ENCODE measurements at places on chromosomes 11 and 22.

DNA sequence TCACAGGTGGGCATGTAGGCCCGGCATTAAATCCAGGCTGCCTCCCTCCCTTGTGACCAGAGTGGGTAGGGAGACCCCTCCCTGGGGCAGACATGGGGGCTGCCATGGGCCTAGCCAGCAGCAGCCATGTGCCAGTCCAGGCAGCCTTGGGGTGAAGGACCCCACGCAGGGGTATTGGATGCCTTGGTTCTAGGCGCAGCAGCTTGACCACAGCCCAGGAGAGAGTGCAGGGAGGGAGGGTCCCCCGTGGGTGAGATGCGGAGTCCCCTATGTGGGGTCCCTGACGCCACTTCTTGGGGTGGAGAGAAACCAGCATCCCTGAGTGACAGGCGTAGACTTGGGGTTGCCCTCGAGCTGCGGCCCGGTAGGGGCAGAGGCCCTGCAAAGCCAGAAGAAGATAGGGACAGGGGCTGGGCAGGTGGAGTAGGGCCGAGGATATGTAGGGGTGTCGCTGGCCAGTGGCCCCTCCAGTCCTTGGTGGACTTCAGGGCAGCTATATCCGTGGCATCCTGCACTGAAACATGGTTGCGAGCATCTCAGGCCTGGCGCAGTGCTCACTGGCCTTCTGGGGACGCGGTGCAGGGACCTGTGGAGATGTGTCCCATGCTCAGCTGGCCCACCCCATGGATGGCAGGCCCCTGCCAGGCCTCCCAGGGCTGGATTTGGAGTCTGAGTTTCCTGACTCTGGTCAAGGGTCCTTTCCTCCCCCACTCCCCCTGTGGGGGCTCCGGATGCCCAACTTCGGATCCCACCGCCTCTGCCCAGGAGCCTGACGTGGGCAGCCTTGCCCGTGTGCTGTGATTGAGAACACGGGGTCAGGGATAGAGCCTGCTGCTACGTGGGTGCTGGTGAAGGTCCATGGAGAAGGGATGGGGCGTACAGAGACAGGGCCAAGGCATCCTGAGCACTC is 1179.8 kb downstream of the BRD1 start:
- DNase-seq, result no peak

DNA sequence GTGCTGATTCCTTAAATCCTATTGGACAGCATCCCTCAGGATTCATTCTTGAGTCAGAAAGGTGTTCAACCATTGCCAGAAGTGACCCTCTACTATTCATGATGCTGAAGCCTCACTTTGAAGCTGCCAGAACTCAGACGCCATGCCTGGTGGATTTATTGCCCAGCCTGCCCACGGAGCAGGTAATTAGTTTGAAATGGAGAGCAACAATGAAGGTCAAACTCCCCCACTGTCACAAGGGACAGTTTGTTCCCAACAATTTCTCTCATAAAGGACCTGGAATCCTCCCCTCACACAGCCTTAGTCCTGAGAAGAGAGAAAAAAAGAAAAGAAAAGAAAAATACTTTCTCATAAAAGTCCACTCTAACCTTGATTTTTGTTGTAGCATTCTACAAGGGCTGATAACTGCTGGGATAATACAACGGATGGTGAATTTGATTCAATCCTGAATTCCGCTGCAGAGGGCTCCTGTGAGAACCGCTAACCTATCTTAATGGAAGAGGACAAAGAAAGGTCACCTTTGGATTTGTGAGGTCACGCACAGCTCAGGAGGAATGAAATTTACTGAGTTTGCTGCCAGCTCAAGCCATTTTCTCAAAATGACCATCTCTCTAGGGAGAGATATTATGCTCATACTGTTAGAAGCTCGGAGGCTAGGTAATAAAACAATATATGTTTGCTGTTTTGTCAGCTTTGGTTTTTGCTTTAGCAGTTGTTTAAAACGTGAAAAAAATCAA is 161.6 kb upstream of the SYN3 start:
- DNase-seq, result no peak

DNA sequence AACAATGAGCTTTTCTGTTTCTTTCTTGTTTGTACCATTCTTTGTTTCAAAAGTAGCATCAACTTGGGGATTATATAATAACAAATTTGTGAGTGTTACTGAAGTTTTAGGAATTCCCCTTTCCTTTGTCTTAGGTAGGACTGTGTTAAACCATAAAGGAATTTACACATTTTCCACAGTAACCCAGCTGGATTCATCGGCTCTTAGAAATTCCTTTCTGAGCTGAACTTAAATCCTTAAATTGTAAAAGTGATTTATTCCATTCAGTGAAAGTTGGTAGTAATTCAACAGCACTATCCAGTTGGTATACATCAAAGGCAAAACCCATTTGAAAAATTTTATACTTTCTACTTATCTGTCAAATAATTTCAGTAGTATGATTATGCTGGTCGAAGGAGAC is 11.8 kb downstream of the EMSY start:
- DNase-seq, result no peak

GRCh38 chr11:130070109-130070845 is 583 bp downstream of the APLP2 start:
- peak; percentile 69 for DNase-seq

DNA sequence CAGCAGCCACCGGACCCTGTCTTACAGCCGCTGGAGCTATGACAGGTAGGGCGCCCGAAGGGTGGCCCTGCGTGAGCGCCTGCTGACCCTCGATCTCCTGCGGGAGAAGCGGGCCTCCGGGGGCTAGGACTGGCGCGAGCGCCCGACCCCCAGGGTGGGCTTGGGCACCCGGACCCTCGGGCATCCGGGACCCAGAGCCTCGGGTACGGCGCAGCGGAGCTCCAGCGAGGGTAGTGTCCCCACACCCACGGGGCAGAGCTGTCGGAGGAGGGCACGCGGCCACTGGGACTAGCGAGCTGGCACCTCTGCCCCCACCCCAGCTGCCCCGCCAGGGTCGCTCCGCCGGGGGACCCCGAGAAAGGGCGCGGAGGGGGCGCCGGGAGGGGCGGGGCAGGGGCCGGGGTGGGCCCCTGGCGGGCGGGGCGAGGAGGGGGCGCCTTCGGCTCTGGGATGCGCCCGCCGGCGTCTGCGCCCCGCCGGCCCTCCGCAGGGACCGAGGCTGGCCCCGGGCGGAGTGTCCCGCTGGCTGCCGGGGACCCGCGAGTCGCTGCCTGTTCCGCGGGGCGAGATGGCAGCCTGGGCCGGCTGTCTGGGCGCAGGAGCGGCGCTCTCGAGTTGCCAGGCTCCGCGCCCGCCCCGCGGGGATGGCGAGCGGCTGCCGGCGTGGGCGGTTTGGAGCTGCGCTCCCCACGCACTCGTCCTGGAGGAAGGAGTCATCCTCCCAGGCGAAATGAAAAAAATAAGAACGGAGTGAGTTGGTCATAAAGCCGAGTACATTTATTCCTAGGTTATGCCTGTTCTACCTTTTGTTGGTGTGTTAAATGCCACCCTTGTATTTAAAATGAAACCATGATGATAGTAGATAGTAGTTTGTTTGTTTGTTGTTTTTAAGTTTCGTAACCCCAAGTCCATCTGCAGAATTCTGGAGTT is 32.4 kb downstream of the EIF3F start:
- DNase-seq, result peak; percentile 57

DNA sequence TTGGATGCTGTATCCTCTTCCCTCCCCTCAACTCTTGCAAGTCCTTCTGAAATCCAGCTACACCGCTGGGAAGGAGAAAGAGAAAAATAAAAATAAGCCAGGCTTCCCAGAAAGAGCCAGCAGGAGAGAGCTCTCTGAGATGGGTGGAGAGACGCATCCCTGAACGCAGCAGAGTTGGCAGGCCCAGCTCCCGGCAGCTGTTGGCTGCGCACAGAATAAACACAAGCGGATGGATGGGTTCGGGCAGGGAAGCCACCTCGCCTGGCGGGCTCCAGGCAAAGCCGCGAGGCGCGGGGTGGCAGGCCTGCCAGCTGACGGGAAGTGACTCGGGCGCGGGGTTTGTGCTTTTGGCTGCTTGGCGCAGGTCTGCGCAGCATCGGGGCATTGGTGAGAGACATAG is 537.7 kb downstream of the MIAT start:
- no peak for DNase-seq

- peak; percentile 7 for DNase-seq
Measured at GRCh38 chr11:96388891-96389719, 607 bp downstream of the CCDC82 start.

DNA sequence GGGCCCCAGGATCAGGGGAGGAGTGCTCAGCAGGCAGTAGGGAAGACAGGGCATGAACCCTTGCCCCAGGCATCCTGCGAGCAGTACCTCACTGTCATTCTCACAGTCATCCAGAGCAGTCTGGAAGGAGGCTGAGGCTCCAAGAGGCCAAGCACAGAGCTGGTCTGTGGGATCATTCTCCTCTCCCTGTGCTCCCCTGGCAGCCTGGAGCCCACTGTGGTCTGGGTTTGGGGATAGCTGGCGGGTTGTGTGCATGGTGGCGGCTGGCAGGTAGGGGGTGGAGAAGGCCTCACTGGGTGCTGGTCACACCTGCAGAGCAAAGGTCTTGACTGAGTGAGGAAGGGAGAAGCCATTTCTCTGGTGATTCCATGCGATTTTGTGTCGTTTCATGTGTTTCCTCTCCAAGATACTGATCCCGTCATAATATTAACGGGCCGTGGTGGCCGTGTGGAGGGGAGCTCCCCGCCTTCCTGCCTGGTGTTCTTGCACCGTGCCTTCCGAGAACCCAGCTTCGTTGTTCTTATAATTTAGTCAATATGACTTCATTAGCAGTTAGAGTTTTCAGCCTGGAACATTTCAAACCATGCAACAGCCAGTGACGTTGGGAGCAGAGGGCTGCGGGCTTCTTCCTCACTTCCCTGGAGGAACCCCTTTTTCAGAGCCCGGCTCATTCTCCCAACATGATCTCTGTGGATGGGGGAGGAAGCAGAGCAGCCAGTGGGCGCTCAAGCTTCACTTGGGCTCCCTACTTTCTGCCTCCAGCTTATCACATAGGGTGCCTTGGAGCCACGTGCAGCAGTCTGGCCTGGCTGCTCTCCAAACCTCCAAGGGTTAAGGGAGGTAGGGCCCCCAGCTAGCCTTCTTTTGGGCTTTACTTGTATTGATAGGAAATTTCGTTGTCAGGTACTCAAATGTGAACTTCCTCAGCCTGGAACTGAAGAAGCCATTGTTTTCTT is 20.8 kb upstream of the ADORA2A start:
- no peak for DNase-seq

- DNase-seq, result no peak
Measured at GRCh38 chr22:36288571-36289405, 35.9 kb downstream of the APOL1 start.

Measured in B cell (primary cell).